Mesothelial cell of epicardium (in vitro differentiated cells): ENCODE measurements at places on chromosomes 1 and 21. TPM values are rescaled to one million over a fixed set of nuclear protein-coding genes. Genes with fewer than 3 reads are reported as not detected.

REN gene
- total RNA-seq, result 0.29 to 0.41 TPM in 2 of 3 replicates, not detected in the other

DNA sequence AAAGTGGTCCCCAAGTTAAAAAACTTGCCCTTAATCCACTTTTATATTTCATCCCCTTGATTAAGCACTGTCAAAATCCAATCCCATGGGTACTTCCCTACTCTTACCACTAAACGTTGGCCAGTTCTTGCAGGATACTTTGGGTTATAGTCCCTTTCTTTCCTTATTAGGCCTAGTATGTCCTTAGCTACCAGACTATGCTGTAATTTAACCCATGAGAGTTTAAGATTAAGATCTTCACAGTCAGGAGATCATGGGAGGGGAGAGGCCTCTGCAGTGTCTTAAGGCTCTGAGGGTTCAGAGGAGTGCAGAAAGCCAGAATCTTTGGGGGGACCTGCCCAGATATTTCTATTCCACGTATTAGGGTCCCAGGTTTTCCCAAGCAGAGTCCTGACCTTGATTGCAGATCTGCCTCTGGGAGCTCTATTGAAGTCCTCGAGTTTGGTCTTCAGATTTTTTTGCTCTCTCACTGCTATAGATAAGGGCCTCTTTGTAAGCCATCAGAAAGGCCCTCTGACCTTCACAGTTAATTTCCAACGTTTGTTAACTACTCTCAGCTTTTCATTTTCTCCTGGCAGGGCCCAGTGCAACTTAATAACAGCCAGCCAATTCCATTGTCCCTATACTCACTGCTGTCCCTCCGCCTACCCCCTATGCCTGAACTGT, 9.0 kb upstream of the CGN start:
- no peak overlapping the region for H3K27ac ChIP-seq
- no peak overlapping the region for H3K4me3 ChIP-seq
- peaks cover 2% of the 10 kb centered on the region for H3K27me3 ChIP-seq
- no peaks in the 10 kb centered on the region for H3K36me3 ChIP-seq
- no peak for DNase-seq

XCL2 gene
- not detected in 3 replicates for total RNA-seq

S100A9 gene
- total RNA-seq, result 2.0 to 4.2 TPM (median 3.5 TPM) in 3 replicates

- H3K27ac ChIP-seq, result no peak overlapping the region
- DNase-seq, result peak; percentile 28
- no peaks in the 10 kb centered on the region for H3K36me3 ChIP-seq
- H3K4me3 ChIP-seq, result no peak overlapping the region
Measured at GRCh38 chr21:44686843-44687561, 5.0 kb upstream of the KRTAP12-1 start.

GRCh38 chr1:26787381-26787705, 407 bp upstream of the PIGV start:
- DNase-seq, result no peak
- H3K4me1 ChIP-seq, result peaks cover 55% of the 10 kb centered on the region
- H3K27ac ChIP-seq, result peak overlapping the region; percentile 99
- peak overlapping the region; percentile 98 for H3K4me3 ChIP-seq

CYP2J2 gene
- total RNA-seq, result 2.8 to 3.1 TPM (median 2.9 TPM) in 3 replicates
